ENCODE measurements at places on chromosomes 4 and X.

DNA sequence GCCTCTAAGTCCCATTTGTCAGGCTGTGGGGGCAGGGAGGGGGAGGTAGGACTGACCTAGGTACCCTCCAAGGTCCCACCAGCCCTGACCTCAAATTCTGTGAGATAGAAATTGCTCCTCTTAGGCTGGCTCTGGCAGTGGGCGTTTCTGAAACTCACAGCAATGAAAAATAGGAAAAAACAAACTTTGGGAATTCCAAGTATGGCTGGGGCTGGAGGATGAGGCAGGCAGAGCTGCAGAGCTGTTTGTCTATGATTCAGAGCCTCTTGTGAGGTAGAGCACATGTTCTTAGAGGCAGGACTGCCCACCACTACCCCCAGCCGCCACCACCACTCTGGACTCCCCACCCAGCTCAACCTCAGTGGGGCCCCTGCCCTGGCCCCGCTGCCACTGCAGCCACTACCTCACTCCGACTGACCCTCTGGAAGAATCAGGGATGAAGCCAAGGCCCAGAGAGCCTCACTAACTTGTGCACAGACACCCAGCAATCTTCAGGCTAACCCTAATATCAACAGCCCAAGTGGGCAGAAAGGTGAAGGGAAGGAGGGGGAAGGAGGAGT lies 98.2 kb downstream of the PJA1 start:
- DNase-seq: no peak

- no peak for DNase-seq
Observed at GRCh38 chr4:948101-948935, 16.1 kb downstream of the TMEM175 start.

DNA sequence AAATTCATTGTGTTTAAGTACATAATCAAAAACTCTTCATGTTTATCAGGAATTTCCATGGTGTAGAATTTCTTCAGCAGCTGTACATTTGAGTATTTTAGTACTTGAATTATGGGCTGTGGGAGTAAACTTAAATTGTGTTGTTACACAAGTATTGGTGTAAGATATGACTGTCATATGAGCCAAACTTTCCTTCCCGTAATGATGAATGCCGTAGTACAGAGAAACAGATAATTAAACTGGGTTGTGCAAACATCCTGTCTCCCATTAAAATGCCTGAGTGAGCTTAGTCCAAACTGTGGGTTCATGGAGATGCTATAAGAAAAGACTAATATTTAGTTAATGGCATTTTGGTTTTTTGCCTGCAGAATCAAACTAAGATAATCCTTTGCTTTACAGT lies 159.2 kb downstream of the SLC4A4 start:
- DNase-seq: no peak

DNA sequence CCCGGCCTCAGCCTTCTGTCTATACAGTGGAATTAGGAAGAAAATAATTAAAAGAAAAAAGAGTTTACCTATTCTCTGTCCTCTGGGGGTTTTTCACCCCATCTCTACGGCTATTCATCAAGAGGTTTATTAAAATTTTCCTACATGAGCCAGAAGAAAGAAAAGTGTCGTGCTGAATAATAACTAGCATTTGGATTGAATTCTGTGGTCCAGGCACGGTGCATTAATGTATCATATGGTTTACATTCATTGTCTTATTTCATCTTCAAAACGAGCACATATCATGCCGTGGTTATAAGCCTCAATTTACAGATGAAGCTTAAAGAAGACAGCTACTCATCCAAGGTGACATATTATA lies 5.4 kb upstream of the NAA15 start:
- DNase-seq: no peak

DNA sequence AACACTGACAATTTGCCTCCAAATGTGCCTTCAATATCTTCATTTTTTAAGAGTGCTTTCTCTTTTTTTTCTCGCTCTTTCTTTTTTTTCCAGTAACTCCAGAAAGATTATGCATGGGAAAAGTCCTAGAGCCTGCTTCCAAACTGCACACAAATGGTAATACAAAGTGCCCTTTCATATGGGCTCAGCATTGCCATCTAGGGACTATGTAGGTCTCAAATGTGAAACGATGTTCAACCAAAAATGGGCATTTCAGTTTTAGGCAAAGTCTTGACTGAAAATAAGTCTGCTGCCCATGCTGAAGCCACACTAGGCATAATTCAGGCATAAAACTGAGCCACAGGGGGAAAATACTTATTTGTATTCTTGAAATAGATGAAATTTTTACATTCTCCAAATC lies 65.6 kb downstream of the SYNPO2 start:
- no peak for DNase-seq

- DNase-seq: no peak
Observed at GRCh38 chr4:111556851-111557250, 588.4 kb upstream of the FAM241A start.

DNA sequence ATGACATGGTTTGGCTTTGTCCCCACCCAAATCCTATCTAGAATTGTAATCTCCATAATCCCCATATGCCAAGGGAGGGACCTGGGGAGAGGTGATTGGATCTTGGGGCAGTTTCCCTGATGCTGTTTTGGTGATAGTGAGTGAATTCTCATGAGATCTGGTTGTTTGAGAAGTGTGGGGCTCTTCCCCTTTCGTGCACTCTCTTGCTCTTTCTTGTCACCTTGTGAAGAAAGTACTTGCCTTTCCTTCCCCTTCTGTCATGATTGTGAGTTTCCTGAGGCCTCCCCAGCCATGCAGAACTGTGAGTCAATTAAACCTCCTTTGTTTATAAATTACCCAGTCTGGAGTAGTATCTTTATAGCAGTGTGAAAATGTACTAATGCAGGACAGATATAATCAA lies 36.4 kb upstream of the FREM3 start:
- DNase-seq: no peak

DNA sequence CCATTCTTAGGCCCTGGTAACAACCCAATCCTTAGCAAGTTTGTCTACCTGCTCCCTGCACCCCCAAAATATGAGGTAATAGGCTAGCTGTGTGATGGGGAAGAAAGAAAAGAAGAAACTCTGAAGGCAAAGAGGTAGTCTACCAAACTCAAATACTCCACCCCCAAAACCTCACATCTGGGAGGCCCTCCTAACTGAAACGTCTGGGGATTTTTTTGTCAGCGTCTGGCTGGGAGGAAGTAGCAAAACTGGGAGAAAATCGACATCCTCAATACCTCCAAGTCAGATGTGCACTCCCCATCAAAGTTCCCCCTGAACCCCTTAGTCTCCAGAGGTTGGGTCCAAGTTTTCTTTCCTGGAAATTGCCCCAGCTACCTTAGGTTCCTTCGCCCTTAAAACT lies 1.0 kb downstream of the LAMP2 start:
- no peak for DNase-seq

DNA sequence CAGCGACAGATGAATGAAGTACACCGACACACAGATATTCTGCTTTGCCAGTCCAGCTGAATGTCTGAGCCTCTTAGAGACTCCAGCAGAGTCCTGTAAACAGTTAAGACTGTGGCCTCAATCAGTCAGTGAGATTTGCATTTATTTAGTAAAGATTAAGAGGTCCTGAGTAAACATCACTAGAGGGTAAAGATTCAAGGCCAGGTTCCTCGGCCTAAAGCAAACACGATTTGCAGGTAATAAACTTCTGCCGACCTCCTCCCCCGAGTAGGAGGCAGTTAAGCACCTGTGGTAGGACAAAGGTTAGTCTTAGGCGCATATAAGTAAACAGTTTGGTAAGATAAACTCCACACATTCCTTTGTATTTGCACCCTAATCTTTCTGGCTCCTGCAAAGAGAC lies 99.6 kb downstream of the CFAP47 start:
- DNase-seq: no peak

DNA sequence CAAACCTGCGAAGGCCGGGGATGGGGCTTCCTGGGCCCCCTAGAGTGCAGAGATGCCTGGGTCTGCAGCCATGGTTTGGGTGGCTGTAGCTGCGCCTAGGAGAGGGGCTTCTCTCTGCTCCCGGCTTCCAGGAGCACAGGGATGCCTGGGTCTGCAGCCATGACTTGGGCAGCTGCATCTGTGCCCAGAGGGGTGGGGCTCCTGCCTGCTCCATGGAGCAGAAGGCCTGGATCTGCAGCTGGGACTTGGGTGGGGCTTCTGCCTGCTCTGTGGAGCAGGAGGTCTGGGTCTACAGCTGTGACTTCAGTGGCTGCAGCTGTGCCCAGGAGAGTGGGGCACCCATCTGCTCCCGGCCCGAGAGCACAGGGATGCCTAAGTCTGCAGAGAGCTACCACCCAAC lies 20.8 kb downstream of the SPON2 start:
- DNase-seq: no peak

DNA sequence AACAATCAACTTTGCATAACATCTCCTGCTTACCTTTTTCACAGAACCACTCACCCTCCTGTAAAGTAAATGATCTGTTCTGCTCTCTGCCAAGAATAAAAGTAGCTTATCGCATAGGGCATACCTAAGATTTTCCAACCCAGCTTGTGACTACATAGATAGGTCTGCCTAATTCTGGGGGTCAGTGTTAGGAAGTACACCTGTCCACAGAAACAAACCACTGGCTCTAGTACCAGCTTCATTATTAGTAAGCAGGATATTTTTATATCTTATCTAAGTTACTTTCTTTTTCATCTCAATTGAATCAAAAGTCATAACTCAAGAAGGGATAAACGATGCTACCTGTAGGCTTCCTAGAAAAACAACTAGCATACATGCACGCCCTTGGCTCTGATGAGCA lies 23.8 kb downstream of the CXCL1 start:
- no peak for DNase-seq

DNA sequence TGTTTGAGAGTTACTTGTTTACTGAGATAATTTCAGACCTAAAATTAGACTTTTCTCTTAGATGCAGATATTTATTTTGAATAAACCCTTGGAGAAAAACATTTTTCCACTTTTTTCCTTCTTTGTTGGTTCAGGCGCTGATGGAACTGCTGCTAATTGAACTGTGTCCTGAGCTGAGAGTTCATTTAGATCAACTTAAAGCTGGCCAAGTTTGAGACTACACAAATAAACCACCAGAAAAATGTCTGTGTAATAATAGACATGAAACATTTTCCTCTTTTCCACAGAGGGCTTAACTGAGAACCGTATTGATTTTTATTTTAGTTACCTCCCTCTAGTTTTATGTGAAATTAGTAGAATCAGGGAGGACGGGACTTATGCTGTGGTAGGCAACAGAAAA lies 32.5 kb downstream of the LRP2BP start:
- no peak for DNase-seq

GRCh38 chr4:55611358-55612059 lies 19.5 kb upstream of the PDCL2 start:
- DNase-seq: no peak

GRCh38 chrX:41688156-41688555 lies 617 bp upstream of the GPR34 start:
- no peak for DNase-seq

- DNase-seq: no peak
Observed at GRCh38 chr4:25702848-25703247, 47.2 kb downstream of the SLC34A2 start.

DNA sequence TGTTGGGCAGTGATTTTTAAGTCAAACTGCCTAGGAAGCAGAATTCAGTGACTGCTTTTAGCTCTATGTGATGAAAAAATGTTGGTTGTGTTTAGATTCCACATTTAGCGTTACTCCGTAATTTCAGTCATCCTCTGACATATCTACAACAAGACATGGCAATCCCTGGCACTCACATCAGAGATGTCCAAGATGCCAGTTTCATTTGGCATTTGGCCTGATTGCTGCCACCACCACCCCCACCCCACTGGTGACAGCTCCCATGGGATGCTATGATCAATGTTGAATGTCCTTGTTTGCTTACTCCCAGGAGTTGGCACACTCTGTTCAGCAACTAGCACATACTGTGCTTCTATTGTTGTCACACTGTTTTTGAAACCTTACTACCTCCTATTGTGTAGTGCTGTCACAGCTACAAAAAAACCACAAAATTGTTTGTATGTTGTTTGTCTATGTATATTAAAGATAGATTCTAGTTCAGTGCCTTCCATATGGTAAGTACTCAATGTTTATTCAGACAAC lies 101.4 kb downstream of the AWAT2 start:
- DNase-seq: no peak

GRCh38 chr4:139665690-139666529 lies at the start of gene MGST2:
Gene MGST2, plus strand, starts transcription at chr4:139665819. Its CDS starts 201 bp downstream, at chr4:139666020.
- DNase-seq: no peak

- no peak for DNase-seq
Observed at GRCh38 chr4:75007891-75008290, 75.0 kb downstream of the PARM1 start.

DNA sequence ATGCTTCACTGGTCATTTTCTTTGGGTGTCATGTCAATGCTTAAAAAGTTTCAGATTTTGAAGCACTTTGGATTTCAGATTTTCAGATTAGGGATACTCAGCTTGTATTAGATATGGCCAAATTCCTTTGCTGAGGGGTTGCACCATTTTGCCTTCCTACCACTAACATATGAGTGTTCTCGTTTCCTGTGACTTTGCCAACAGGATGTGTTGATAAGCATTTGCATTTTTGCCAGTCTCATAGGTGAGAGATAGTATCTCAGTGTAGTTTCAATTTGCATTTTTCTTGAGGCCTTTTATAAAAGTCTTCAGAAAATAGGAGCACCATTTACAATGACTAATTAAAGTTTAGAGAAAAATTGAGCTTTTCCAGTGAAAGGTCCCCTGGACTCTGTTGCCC lies 71.6 kb upstream of the CLCN4 start:
- DNase-seq: no peak

DNA sequence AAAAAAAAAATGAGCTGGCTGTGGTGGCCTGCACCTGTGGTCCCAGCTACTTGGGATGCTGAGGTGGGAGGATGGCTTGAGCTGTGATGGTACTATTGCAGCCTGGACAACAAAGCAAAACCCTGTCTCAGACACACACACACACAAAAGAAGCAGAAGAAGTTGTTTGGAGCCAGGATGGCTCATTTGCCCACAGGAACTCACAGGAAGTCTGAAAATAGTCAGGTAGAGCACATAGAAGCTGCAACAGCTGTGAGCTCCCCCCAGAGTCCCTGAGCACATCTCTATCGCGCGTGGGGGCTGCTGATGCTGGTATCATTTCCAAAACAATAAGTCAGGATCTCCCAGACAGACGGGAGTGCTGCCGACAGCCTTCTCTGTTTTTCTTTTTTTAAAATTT lies 13.4 kb upstream of the DHRSX start:
- DNase-seq: no peak

DNA sequence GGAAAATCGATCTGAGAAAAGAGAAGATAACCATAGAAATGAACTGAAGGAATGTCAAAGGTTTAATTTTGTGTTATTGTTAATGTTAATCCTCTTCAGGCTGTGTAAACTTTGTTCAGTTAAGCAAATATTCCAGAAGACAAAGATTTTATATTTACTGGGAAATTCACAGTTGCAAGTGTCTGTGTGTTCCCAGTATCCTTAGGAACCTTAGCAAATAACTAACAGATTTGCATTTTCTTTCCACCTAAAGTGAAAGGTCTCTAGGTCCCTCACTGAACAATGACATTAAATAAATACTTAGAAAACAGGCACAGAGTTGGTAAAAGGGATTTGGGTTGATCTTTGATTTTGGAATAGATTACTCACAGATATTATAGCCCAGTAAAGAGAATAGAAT lies 324.7 kb downstream of the C4orf33 start:
- DNase-seq: no peak

- DNase-seq: no peak
Observed at GRCh38 chrX:109856974-109857373, 123.9 kb upstream of the ACSL4 start.

GRCh38 chr4:31374256-31374960 lies 654.2 kb downstream of the PCDH7 start:
- DNase-seq: no peak

Data from activated T-helper 9 cell treated with anti-CD3 and anti-CD28 coated beads, Interleukin-2, amount 50 U/mL, for 16 hours (primary cell).